Thoracic aorta (tissue), 2 donors: ENCODE measurements at places on chromosomes 1 and 21.

GRCh38 chr21:33047231-33047630, 21.5 kb downstream of the OLIG2 start:
- DNase-seq = no peak

DNA sequence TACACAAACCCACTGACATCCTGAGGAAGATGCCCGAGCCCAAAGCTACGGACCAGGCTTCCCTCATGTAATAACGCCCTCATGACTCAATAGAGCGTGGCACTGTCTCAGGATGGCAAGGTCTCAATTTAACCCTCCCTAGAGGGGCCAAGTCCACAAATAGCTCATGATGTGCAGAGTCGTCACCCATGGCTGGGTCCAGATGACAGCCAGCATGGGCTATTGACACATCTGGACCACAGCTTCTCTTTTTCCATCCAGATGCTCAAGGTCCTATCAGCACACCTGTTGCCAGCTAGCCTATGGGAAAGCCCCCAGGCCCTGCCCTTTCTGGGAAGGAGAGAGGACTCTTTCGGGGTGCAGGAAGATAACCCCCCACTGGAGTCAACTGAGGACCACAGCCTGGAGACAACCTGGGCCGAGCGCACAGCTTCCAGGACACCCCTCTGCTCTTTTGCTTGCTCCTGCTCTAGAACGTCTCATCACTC, 2.8 kb downstream of the LAPTM5 start:
- no peak for DNase-seq

GRCh38 chr1:10680487-10680886, 116.0 kb downstream of the CASZ1 start:
- DNase-seq = no peak

GRCh38 chr1:19112891-19113696, 97.0 kb downstream of the UBR4 start:
- no peak for DNase-seq

DNA sequence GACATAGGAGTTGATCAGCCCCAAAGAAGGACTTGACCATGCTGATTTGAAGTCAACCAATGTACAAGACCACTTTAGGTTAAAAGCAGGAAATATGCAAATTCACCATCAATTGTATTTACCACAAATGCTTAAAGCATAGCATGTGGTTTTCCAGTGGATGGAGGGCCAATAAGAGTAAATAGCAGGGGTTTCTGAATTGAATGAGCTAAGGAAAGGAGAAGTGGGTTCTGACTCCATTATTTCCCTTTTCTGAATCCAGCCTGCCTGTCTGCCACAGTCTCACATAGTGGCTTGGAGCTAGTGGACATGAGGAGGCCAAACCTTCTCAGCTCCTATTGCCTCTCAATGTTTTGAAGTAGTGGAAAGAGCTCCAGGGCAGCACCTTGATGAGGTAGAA, 7.2 kb upstream of the TNFSF18 start:
- no peak for DNase-seq

DNA sequence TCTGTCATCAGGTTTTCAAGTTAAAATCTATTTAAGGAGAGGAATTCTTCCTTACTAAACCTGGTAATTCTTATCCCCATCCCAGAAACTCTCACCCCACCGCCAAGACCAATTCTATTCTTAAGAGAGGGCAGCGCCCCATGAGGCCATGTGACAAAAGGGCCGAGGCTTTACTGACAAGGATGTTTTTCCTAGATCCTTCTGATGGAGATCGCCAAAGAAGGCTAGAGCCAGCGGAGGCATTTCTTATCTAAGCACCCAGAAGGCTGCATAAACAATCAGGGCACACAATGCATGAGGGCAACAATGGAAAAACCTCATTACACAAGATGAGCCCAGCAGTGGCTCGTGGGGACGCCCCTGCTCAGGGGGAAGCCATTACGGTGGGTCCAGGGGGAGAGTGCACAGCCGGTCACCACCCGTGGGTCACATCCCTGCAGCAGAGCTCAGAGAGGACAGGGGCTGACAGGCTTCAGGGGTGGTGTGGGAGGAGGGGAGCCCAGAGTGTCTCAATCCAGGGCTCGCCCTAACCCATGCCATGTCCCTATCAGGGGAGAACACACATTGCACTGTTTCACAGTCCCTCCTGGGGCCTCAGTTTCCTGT, 88.7 kb downstream of the ITPKB start:
- DNase-seq = no peak

- DNase-seq = no peak
Observed at GRCh38 chr21:20968391-20968790, 29.8 kb upstream of the NCAM2 start.

DNA sequence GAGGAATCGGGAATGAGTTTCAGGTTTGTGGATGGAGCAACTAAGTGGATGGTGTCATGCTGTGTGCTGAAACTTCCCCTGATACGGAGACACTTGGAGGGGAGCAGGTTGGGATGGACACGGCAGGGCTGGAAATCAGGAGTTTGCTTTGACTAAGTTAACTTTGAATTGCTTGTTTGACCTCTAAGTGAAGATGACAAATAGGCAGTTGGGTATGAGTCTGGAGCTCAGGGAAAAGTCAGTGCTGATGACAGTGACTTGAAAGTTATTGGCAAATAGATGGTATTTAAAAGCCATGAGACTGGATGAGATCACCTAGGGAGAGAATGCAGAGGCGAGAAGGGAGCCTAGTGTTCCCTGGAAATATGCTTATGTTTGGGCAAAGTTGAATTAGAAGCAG, 12.8 kb upstream of the ZSCAN20 start:
- no peak for DNase-seq

GRCh38 chr1:209879539-209879938, 51.8 kb downstream of the UTP25 start:
- DNase-seq = no peak

- no peak for DNase-seq
Observed at GRCh38 chr1:54239631-54240031, 39.7 kb downstream of the MRPL37 start.

GRCh38 chr1:212700892-212701819, 1.5 kb upstream of the BATF3 start:
- DNase-seq = no peak

- no peak for DNase-seq
Observed at GRCh38 chr1:91827459-91828321, 58.3 kb downstream of the TGFBR3 start.

DNA sequence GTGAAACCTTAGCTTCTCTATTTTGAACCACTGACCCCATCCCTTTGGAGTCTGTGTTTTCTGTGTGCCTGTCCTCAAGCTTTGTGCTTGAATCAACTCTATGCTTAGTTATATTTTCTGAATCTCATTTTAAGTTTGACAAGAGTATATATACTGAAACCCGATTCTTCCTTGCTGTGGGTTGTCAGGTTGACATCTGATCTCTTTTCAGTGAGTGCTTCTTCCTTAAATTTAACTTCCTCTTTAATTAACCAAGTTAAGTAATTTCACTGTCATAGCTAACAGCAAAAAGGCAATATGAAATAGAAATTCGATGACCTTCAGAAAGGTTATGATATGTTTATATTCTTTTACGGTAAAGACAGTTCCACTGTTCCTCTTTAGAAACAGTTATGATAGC, 69.4 kb downstream of the C1orf21 start:
- DNase-seq = no peak

GRCh38 chr21:38310646-38311485, 54.1 kb downstream of the KCNJ15 start:
- DNase-seq = no peak

DNA sequence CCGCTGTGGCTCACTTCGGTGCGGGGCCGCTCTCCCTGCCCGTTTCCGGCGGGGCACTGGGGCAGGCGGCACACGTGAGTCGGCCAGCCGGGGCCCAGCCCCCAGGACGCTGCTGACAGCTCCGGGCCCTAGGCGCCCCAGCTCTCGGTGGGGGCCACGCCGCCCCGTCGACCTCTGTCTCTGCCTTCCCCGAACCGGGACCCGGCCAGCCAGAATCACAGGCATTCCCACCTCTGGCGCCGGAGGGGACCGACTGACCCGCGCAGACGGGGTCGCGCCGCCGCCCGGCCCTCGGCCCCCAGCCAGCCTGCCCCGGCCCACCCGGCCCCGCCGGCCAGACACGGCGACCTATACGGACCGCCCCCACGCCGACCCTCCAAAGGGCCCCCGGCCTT, 755 bp downstream of the SCMH1 start:
- no peak for DNase-seq

DNA sequence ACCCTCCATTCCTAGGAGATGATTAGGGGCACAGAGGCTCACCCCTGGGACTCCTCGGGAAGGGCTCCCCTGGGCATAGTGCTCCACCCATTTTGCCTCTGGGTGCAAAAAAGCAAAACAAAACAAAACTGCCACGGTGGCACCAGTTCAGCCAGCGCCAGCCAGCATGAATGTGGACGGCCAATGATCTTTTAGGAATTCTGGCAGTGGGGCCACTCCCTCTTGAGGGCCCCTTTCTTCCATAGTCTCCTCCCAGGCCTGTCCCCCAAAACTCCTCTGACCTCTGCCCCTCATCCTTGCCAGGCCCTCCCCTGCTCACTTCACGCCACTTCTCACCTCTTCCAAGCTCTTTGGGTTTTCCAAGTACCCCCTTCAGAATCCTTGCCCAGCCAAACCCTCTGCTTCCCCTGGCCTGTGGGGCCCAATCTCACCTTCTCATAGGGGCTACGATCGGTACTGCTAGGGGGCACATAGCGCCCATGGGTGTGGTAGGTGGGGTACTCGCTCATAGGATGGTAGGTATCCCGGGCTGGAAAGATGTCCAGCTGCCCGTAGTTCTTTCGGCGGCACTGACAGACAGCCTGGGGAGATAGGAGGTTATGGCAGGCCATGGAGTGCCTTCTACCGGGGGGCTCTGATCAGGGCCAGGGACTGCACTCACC, 13.3 kb downstream of the TRIM46 start:
- no peak for DNase-seq

- no peak for DNase-seq
Observed at GRCh38 chr1:182653986-182654385, 30.4 kb downstream of the RGS8 start.
